B cell (primary cell): ENCODE measurements at places on chromosomes 5 and 9.

GRCh38 chr5:56910210-56910965 lies 992 bp downstream of the SETD9 start:
- no peak for DNase-seq

DNA sequence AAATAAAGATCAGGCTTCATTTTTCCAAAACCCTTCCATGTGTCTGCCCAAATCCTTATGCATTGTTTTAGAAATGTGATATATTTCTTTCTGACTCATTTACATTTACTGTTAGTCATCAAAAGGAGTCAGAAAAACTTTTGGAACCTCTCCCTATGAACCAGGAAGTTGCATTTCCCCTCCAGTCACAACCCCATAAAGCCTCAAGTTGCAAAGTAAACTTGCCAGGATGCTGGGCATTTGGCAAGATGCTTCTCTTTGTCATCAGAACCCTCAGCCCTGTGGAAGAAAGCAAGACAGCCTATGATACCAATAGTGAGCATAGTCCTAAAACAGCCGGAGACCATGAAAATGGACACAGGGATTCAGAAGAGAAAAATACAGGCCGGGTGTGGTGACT lies 84.2 kb downstream of the MUSK start:
- DNase-seq = no peak

DNA sequence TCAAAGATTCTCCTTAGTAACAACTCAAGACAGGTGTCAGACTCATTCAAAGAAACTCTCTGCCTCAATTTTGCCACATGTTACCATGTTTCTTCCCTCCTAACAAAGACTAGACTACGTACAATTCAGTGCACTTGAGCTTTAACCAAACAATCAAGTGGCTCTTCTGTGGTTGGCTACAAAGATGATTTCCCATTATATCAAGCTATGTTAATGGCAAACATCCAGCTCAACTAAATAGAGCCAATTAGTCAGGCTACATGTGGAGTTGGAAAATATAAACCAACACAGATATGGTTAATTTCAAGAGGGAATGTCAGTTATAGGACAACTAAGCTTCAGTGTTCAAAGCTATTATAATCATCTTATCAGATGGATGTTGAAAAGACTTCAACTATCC lies 29.2 kb upstream of the ADRA1B start:
- no peak for DNase-seq

DNA sequence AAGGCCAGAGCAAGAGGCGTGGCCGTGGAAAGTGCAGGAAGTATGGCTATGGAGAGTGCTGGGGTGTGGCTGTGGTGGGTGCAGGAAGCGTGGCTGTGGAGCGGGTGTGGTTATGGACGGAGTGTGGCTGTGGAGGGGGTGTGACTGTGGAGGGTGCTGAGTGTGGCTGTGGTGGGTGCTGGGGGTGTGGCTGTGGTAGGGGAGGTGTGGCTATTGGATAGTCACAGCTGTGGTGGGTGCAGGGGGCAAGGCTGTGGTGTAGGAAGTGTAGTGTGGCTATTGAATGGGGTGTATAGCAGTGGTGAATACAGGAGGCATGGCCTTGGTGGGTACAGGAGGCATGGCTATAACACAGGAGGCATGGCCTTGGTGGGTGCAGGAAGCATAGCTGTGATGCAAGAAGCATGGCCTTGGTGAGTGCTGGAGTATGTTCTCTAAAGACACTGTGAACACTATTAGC lies 40.8 kb upstream of the SPATA31C2 start:
- DNase-seq = no peak

- no peak for DNase-seq
Measured at GRCh38 chr5:1105350-1106265, 6.3 kb downstream of the SLC12A7 start.

DNA sequence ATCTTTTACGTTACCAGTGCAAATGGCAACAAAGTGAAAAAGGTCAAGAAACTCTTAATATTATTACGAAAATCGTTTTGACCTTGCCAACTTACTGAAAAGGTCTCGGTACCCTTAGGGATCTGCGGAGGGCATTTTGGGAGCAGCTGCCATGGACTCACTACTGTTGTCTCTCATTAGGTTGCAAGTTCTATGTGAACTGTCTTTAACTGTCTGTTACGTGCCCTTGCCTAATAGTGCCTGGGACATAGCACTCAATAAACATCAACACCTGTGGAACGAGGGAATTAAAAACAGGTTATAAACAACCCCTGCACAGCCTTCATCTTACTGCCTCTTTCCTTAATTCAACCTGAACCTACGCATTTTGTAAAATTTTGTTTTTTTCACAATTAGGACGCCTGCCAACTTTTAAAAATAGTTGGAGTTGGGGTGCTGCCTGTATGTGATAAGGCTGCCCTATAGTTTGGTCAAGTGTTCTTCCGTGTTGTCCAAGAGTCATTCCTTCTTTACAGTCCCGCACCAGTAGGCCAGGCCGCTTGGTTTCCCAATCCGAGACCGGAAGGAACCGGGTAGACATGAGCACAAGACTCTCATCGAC lies 527 bp upstream of the SREK1 start:
- no peak for DNase-seq

DNA sequence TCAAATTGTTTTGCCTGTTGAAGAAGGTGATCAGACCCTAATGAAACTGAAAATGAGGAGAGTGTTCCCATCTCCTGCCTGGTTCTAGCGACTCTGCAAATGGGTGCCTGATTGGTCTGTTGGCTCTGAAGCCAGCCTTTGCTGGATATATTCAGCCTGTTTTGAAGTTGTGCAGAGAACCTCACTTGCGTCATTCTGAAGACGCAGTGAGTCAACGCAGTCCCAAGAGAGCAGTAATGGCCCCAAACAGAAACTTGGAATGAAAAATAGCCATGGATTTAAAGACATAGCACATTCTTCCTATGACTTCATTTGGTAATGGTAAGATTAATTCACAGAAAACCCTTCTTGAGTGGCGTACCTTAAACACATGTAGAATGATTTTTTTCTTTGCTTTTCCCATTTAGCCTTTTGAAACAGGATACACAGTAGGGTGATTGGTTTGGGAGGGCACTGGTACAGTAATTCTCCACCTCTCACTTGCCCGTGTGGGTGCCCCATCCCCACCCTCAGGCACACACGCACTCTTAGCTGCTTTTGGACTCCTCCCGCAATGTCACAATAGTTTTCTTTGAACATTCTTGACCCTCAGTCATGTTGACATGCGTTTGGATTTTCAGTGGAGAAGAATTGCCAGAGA lies 54.1 kb upstream of the ABL1 start:
- DNase-seq = no peak

DNA sequence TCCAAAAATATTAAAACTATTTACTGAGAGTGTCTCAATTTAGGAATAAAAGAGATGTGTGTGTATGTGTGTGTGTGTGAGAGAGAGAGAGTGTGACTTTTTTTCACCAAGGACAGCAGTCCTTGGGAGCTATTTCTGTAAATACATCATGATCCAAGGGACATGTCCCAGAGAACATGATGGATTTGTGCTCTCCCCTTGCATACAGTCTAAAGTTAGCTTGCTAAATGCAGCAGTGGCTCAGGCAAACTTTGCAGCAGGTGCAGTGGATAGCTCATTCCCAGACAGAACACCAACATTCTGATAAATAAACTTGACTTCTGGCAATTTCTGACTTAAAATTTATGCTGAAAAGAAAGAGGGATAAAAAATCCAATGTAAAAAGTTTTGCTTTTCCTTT lies 55.4 kb upstream of the SGCD start:
- DNase-seq = no peak

DNA sequence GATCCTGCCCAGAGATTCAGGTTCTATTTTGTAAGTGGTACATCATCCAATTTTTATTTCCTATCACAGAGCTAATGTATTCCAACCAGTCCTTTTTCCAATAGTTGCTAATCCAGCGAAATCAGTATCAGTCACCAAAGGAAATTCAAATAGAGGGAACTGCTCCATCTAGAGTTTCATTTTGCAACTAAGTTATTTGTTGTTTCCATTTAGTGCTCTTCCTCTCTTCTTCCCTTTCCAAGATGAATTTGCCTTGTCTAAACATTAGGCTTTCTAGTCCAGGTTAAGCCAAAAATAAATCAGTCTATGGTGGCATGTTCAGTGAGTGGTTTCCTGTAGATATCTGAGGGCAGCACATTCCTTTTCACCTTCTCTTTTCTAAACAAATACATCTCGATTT lies 79.8 kb upstream of the SPATA31D4 start:
- DNase-seq = no peak

GRCh38 chr5:173498286-173498685 lies 118.2 kb downstream of the BOD1 start:
- no peak for DNase-seq

- DNase-seq = no peak
Measured at GRCh38 chr5:168642019-168642418, 62.9 kb upstream of the PANK3 start.

DNA sequence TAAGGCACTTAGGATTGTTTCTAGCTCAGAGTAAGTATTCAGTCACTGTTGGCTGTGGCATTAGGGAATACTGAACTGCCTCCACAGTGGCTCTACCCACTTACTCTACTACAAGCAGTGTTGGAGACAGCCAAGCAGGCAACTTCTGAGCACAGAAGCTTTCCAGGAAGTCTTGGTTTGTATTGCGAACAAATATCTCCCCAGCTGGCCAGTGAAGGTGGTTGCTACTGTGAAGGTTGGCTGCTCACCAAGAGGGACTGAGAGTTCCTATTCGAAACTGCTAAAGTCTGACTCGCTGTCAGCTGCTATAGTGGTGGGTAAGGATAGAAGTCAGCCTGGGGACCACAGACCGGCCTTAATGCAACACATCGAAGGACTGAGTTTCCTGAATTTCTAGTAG lies 319.1 kb downstream of the KIF4B start:
- no peak for DNase-seq

GRCh38 chr9:82410866-82411265 lies 422.3 kb downstream of the SPATA31D1 start:
- no peak for DNase-seq

GRCh38 chr5:120466341-120467006 lies 2.4 kb downstream of the PRR16 start:
- DNase-seq = no peak

- no peak for DNase-seq
Measured at GRCh38 chr5:174177976-174178605, 132.6 kb downstream of the NSG2 start.

- no peak for DNase-seq
Measured at GRCh38 chr5:172164769-172165212, 23.2 kb downstream of the STK10 start.

DNA sequence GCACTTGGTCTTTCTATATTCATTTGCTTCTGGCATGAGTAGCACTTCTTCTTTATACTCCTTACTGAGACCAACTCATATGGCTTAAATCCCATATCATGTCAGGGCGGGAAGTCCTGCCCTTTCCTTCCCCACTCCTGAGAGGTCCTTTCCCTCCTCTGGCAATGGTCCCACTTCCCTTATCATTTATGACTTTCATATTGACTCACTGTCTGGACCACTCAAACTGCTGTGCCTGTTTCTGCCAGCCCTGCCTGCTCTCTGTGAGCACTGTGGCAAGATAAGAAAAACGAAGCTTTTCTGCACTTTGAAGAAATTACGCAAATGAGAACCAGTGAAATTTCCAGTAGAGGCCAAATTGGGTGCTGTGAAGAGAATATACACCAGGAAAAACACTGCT lies 58.1 kb downstream of the ZNF474 start:
- DNase-seq = no peak

DNA sequence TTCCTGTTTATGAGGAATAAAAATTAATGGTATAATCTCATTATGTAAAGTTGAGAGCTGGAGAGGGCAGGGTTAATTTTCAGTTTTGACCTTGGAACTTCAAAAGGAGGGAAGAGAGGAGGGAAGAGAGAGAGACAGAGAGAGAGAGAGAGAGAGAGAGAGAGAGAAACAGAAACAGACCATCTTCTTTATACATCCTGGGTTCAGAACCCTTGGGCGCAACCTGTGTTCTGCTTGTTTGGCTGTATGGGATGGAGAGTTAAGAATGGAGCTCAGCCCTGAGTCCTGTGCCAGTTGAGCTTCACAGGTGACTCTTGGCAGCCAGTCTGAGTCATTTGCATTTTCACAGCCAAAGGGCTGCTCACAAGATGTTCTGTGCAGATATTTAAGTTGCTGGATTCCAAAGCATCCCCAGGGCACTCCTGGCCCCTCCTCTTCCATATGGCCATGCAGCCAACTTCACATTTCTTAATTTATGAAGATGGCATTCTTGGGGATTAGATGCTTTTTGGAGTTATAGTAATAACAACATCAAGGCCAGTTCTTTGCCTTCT lies 143.5 kb downstream of the CARTPT start:
- DNase-seq = no peak

GRCh38 chr5:153629027-153629895 lies 138.8 kb downstream of the GRIA1 start:
- no peak for DNase-seq

DNA sequence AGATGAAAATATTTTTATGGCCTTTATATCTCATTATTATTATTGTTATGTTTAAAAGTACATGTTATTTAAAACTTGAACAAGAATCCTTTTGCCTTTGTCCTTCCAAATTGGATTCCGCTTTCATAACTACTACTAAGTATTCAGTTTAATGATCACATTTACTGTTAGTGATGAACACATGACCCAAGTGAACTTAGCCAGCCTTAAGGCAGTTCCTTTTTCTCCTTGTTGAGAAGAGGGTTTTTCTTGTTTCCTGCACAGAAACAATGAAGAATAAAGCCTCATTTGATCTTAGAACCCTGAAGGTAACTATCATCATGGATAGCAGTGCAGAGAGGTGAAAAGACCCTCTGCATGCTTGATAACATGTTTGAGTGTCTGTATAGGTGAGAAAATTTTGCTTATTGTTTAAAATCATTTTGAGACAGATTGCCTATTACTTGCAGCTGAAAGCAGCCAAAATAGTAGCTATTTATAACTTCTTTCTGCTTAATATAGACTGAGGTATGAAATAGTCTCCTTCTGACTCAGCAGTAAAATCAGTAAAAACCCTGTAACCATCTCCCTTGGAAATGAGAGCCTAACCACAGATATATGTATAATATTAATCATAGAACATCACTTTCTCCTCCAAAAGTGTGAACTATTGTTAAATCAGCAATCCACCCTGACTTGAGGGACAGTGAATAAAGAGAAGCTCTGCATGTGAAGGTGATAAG lies 266.2 kb downstream of the SPATA31D1 start:
- no peak for DNase-seq

DNA sequence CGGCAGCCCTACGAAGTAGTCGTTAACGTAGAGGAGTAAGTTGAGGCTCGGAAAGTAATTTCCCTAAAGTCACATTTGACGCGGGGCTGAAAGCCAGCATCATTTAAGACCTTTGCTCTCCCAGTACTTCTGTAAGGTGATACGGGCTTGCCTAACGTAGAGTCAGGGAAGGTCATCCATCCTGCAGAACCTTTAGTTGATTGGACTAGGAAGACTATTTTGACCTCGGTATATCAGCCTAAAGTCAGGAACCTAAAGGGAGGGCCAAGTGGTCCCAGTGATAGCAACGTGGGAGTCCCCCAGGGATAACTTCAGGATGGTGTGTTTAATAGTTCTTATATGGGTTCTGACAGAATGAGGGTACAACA lies 657 bp downstream of the NUP214 start:
- DNase-seq = no peak

GRCh38 chr5:178940569-178941360 lies at the start of gene ZNF454:
Gene ZNF454 (plus strand): TSS chr5:178941198. CDS start chr5:178942792, 1,594 bp downstream.
- no peak for DNase-seq
